ENCODE measurements at places on chromosomes 16 and 17.

- DNase-seq: no peak
These were observed 54.0 kb downstream of the GAS7 start for GRCh38 chr17:10144456-10144855.

DNA sequence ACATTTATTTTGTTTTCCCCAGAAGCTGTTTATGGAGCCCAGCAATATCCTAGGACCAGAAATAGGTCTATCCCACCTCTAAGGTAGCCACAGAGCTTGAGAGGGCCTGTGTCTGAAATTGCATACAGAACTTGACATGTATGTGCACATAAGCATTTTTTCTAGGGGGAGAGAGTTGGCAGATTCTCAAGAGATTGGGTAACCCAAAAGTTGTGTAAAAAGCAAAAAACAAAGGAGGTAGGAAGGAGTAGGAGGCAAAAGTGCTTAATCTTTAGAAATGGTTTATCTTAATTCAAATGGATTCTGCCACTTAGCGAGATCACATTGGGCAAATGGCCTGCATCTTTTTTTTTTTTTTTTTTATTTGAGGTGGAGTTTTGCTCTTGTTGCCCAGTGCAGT lies 3.5 kb downstream of the PLK1 start:
- DNase-seq: no peak

DNA sequence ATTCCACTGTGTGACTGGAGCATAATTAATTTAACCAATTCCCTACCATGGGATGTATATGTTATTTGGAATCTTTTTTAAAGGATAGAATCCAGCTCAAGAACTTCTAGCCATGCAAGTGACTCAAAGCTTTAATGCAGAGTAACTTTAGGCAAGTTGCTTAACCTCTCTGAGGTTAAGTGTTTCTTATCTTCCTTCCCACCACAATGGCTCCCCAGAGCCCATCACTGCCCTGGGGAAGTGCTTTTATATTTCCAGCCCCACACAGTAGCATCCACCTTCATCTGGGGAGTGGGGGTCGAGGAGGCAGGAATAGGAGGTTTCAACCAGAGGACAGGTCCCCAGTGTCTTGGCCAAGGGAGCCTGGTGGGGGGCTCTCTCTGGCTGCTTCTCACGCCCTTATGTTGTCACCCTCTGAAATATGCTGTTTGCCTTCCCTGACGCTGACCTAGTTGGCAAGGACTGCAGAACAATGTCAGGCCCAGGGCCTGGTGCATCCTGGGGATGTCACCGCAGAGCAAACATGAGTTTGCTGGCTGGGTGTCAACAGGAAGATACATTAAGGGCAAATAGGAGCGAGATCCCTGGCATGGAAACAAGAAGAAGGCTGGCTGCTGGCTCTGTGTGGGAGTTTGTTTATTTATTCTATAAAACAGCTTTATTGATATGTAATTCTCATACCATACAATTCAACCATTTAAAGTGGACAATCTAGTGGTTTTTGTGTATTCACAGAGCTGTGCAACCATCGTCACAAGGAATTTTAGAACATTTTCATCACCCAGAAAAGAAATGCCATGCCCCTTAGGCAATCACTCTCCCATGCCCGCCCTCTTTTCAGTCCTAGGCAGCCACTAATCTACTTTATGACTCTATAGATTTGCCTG lies 46.6 kb upstream of the WSB1 start:
- no peak for DNase-seq

- peak; percentile 94 for DNase-seq
These were observed 977 bp upstream of the ZNF778 start for GRCh38 chr16:89216315-89217137.

DNA sequence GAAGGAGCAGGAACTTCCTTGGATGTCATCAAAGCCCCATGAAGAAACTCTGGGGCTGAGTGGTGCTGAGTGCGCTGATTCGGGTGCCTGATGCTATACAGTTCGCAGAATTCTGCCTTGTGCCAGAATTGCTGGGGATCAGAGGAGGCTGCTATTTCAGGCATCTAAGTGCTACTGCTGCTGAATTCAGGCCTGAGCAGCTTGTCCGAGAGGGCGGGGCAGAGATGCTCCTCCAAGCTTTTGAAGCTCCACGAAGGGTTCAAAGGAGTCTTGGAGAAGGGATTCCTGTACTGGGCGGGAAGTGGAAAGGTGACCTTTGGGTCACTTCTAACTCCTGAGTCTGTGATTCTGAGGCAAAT lies 227.8 kb downstream of the CCDC182 start:
- DNase-seq: no peak

- no peak for DNase-seq
These were observed 380.3 kb downstream of the SNX29 start for GRCh38 chr16:12356632-12357340.

- DNase-seq: no peak
These were observed 133.3 kb downstream of the TMEM132E start for GRCh38 chr17:34712481-34713195.

- DNase-seq: peak; percentile 88
These were observed 25.2 kb downstream of the DEF8 start for GRCh38 chr16:89973654-89974335.

- no peak for DNase-seq
These were observed 36.0 kb upstream of the EMP2 start for GRCh38 chr16:10616419-10616755.

GRCh38 chr17:80783486-80783885 lies 208.2 kb upstream of the CHMP6 start:
- DNase-seq: no peak

DNA sequence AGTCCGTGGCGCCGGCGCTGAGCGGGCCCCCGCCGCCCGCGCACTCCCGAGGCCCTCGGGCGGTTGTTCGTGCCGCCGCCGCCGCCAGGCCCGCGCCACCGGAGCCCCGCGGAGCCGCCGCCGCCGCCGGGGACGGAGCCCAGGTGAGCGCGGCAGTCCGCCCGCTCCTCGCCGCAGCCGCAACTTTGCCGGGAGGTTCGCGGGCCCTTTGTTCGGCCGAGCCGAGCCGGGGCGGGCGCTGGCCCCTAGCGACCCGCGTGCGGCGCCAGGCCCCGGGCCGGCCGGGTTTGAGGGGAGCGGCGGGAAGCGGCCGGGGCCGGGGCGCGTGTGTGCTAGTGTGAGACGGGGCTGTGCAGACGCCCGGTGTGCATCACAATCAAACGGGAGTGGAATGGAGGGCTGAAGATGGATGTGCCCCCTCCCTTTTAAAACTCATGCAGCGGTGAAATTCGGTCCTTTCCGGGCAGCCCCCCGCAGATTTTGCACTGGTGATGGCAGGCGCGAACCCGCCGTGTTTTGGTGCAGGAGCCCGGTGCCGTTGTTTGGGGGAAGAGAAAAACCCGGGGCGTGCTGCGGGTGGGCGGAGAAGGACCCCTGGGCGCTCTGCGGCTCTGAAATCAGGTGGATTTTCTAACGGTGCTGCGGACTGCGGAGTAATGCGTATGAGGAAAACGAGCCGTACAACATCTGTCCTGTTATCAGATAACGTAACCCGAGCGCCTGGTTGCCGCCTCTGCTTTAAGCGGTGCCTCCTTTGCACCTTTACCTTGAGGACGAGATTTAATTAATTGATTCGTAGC lies 823 bp downstream of the TNRC6C start:
- DNase-seq: peak; percentile 38

Data from HuH-7 (cell line).